ENCODE measurements at places on chromosomes 16 and 17.
A peak's percentile ranks its signal among the peaks of the same experiment; 100 is the strongest.

DNA sequence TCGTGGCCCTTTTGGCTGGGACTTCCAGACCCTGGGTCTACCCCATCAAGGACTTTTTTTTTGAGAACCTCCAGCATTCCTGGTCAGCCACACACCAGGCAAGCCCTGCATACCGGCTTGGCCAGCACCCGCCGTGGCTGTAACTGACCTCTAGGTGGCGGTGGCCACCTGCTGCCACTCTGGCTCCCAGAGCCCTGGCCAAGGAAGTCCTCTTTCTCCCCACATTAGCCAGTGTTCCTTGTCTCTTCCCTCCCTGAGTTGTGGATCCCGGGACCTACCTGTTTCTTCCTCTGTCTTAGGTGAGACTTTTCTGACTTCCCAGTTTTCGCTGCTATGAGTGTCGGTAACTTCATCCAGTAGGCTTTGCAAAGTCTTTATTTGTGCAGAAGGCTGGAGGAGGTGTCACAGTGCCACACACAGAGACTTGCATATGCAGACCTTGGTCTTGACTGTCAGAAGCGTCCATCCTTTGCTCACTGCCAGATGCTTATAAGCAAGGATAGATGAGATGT, 348.3 kb downstream of the CPPED1 start:
- DNase-seq = peak; percentile 12

- no peak for DNase-seq
Measured at GRCh38 chr17:47987240-47987835, 16.4 kb downstream of the CDK5RAP3 start.

DNA sequence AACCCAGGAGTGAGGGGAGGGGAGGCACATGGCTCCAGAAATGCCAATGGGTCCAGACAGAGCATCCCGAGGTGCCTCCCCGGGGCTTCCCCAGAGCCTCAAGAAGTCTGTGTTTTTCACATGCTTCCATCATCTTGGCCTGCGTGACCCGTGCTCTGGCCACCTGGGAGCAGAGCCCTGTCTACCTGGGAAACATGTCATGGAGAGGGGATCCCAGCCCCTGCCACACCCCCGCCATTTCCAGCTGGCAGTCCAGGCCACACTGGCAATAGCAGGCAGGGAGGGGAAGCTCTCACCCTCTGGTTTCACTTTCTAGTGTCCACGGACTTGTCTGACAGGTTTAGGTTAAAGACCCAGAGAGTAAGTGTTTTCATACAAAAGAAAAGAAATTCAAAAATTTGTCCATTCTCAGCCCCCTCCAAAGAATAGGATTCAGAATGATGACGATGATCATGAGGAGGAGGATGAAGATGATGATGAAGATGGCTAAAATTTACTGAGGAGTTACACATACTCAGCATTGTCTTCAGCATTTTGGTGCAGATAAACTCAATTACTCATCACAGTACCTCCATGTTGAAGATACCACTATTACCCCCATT, 9.0 kb downstream of the SMIM5 start:
- DNase-seq = no peak

DNA sequence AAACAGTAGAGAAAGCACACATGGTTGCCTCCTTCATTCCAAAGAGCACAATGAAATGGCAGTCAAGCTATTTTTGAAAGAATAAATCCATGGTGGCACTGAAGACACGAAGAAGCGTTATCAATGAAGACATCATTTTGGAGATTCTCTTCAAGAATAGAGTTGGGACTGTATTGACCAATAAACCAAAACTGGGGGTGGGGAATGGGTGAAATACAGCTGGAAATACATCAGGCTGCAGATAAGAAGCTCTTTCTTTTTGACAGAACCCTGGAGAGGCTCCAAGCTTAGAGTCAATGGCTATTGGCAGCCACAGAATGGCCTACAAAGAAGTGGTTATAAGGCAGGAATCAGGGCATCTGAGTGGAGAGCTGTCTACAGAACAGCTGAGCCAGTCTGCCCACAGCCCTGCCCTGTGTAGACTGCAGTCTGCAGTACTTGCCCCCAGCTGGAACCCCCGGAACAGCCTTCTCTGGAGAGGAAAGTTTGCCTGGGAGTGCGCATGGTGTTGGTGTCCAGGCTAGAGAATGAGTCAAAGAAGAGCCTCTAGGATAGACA, 100.4 kb downstream of the STX8 start:
- no peak for DNase-seq

GRCh38 chr17:1820528-1821252, 9.0 kb downstream of the SMYD4 start:
- no peak for DNase-seq

DNA sequence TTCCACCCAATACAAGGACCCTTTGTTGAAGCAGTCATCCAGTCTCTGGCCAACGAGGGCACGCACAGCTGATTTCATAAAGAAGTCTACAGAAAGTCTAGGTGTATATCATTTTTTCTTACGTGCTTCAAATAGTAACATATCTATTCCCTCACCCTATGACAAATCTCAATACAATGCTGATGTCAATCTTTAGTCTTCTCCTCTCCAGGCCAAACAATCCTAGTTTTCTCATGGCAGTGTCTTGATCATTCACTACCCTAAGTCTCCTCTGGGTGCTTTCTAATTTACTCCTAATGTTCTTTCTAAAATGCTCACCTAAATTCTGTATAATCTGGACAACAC, 92.6 kb downstream of the CACNG1 start:
- no peak for DNase-seq

DNA sequence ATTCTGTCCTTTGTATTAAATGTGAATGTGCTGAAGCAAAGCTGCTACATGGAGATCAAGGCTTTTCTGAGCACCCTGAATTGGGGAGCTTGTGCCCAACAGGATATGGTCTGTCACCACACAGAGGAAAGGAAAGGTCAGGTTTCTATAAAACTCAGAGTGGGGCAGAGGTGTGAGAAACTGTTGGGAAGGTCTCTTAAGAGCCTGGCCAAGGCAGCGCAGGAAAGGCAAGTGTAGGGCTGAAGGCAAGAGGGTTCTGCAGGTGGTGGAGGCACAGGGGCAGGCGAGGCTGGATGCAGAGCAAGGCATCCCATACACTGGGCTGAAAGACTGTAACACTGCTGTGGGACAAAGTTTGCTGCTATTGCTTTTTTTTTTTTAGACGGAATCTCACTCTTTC, 8.1 kb downstream of the COX6A2 start:
- no peak for DNase-seq

DNA sequence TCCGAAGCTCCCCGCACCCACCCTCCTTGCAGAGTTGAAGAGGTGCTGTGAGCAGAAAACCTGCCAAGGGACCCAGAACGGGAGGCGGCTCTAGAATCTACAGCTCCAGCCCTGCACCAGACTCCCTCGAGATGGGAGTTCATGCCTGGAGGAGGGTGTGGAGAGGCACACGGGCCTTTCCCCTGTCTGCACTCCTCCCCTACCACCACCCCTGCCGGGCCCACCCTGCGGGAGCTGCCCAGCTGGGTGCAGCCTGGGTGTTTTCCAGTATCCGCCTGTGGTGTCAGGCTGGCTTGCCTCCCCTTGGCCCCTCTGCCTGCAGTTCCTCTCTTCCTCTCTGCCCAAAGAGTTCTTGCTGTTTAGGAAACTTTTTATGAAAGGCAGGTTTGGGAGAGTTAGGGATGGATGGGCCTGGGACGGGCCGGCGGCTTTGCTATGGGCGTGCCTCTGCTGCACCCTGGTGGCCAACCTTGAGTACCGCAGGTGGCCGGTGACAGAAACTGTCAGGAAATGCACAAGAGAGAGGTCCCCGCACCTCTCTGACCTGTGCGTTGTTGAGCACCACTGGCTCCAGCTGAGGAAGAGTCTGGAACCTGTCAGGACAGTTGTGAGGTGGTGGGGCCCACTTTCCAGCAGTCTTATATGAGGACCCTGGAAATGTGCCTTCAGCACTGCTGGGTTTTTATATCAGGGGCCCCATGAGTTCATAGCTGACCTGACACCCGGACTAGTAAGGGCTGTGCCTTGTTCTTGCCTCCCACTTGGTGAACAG, 354.1 kb downstream of the SEC14L1 start:
- DNase-seq = peak; percentile 75

- no peak for DNase-seq
Measured at GRCh38 chr17:66423056-66423955, 120.9 kb downstream of the PRKCA start.
